Endothelial cell (in vitro differentiated cells): ENCODE measurements at places on chromosomes 7 and 10.

DNA sequence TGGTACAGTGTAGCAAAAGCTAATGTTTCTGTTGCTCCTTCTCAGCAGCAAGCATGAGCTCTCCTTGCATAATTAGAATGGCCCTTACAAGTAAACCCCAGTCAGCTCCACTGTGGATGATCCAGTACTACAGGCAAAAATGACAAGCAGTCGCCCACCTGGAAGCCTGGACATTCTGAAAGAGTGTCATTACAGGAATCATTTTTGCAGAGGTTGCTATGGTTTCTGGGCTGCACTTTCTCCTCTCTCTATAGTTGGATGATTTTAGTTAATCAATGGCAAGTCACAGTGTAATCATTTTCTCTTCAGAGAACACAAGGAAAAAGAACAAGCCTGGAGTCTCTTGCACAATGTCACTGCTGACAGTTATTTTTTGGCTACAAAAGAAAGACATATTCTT is 102.9 kb upstream of the MYO3A start:
- no peak for DNase-seq
- H3K27ac ChIP-seq, result no peak overlapping the region
- H3K4me1 ChIP-seq, result no peaks in the 10 kb centered on the region
- H3K27me3 ChIP-seq, result no peaks in the 10 kb centered on the region
- H3K36me3 ChIP-seq, result no peaks in the 10 kb centered on the region
- H3K4me3 ChIP-seq, result no peak overlapping the region

DNA sequence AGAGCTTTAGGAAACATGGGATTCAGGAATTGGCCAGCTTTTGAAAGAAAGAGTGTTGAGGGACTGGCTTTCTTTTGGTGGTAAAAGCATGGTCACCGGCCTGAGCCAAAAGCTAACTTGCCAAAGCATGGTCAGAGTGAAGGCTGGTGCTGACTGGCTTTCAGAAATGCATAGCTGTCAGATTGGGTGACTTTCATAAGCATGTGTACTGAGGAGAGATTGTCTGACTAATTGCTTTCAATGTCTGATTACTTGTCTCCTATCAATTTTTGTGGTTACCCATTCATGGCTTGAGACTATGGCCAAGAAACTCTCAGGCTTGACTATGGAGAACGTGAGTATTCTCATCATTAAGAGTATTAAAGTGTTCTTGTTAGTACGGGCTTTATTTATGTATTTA is 28.2 kb downstream of the ZNF25 start:
- peaks cover 23% of the 10 kb centered on the region for H3K36me3 ChIP-seq
- no peaks in the 10 kb centered on the region for H3K4me1 ChIP-seq
- no peak overlapping the region for H3K27ac ChIP-seq
- no peak overlapping the region for H3K4me3 ChIP-seq

- no peaks in the 10 kb centered on the region for H3K36me3 ChIP-seq
- no peaks in the 10 kb centered on the region for H3K27me3 ChIP-seq
- DNase-seq, result no peak
- no peak overlapping the region for H3K4me3 ChIP-seq
Measured at GRCh38 chr7:103879411-103879810, 110.0 kb downstream of the RELN start.

GRCh38 chr7:26127411-26127810 is 24.6 kb upstream of the NFE2L3 start:
- no peaks in the 10 kb centered on the region for H3K27me3 ChIP-seq
- no peaks in the 10 kb centered on the region for H3K4me1 ChIP-seq

- no peaks in the 10 kb centered on the region for H3K36me3 ChIP-seq
- no peak for DNase-seq
- no peaks in the 10 kb centered on the region for H3K27me3 ChIP-seq
- no peak overlapping the region for H3K27ac ChIP-seq
Measured at GRCh38 chr7:8773518-8773917, 340.1 kb downstream of the NXPH1 start.

DNA sequence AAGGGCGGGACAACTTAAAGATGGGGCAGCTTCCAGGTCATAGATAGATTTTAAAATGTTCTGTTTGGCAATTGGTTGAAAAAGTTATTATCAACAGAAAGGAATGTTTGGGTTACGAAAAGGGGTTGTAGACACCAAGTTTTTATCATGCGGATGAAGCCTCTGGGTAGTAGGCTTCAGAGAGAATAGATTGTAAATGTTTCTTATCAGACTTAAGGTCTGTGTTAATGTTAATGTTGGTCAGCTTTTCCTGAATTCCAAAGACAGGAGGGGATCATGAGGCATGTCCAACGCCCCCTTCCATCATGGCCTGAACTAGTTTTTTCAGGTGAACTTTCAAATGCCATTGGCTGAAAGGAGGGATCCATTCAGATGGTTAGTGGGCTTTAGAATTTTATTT is 84.2 kb upstream of the KIF5B start:
- H3K4me3 ChIP-seq, result no peak overlapping the region
- no peaks in the 10 kb centered on the region for H3K36me3 ChIP-seq
- H3K4me1 ChIP-seq, result peaks cover 24% of the 10 kb centered on the region
- peaks cover 7% of the 10 kb centered on the region for H3K27me3 ChIP-seq
- no peak for DNase-seq

- H3K4me3 ChIP-seq, result no peak overlapping the region
- H3K27ac ChIP-seq, result no peak overlapping the region
- peaks cover 1% of the 10 kb centered on the region for H3K4me1 ChIP-seq
- peaks cover 6% of the 10 kb centered on the region for H3K36me3 ChIP-seq
Measured at GRCh38 chr7:115014794-115015193, 92.9 kb downstream of the MDFIC start.

DNA sequence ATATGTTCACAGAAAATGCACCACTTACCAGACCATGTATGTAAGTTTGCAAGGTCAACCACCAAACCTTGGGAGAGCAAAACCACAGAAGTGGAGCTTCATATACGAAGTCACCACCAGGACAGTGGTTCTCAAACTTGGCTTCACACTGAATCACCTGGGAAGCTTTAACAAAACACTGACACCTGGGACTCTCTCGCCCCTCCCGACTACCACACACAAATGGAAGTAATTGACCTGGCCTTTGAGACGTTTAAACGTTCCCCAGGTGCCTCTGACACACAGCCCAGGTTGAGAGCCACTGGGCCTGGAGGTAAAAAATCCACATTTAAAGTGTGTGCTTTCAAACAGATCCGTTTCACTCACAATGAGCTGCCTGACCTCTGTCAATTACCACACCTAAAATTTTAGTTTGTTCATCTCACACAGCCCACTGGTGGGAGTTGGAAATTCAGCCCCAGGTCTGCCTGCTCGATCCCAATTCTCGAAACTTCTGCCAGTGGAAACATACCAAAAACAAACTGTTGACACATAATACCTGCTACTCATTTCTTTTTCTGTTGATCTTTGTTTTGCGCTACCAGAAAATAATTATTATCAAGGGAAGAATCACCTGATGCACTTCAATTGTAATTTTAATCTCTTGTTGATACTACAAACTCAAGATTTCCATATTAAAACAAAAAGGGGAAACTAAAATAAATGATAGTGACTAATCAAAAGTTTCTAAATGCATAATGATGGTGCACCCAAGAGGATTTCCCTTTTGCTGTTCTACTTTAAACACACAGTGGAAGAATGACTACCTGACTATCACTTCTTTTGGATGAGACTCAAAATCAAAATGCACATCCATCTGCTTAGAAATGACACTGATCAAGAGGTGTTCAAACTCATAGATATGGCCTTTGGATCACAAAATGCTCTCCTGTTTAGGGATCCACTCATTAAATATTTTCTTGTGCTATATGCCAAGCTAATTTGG is 26.6 kb downstream of the CDNF start:
- H3K36me3 ChIP-seq, result no peaks in the 10 kb centered on the region
- H3K27ac ChIP-seq, result no peak overlapping the region
- H3K27me3 ChIP-seq, result peaks cover 1% of the 10 kb centered on the region
- no peak overlapping the region for H3K4me3 ChIP-seq
- peaks cover 13% of the 10 kb centered on the region for H3K4me1 ChIP-seq
- DNase-seq, result no peak

DNA sequence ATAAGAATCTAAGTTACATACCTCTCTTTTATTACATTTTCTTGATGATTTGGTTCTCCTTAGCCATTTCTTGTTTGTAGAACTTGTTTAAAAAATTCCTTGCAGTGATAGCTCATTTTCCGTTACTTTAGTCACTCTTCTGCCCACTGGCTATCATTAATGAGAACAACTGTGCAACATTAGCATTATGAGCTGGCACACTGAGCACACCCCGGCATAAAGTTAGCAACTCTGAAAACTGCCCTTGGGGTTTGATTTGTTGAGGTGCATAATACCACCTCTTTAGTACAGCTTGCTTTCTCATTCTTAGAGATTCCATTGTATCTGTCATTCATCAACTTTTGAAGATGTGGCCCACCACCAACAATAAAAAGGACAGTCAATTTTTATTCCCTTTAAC is 87.6 kb upstream of the ADCY1 start:
- no peak overlapping the region for H3K27ac ChIP-seq
- H3K4me3 ChIP-seq, result no peak overlapping the region
- no peak for DNase-seq
- H3K27me3 ChIP-seq, result no peaks in the 10 kb centered on the region

GRCh38 chr10:122999347-122999746 is 9.2 kb downstream of the IKZF5 start:
- no peak overlapping the region for H3K4me3 ChIP-seq
- no peaks in the 10 kb centered on the region for H3K27me3 ChIP-seq
- H3K4me1 ChIP-seq, result peaks cover 4% of the 10 kb centered on the region
- H3K27ac ChIP-seq, result no peak overlapping the region
- no peak for DNase-seq

DNA sequence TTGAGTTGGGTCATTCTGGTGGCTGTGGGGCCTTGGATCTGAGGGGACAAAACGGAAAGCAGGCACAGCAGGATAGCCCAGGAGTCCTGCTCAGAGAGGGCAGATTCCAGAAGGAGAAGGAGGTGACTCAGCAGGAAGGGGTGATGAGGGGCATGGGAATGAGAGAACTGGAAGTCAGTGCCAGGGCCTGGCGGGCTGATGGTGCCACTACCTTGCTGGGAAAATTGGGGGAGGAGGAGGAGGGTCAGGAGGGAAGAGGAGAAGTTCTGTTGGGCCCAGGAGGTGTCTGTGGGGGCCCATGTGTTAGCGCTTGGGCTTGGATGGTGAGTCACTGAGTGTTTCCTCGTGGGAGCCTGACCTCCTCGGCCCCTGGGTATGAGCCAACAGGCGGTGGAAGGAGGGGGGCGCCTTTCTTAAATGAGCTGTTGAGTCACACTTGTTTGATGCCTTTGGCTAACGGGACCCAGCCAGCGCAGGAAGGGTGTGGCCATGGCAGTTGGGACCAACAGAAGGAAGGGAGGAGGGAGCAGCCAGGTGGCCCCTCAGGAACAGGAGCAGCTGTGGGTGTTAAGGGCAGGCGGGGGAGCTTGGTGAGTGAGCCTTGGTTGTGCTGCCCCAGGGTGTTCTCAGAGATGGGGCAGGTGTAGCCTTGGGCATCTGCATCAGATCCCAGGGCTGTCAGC is 130.0 kb upstream of the BTBD16 start:
- H3K4me1 ChIP-seq, result peaks cover 5% of the 10 kb centered on the region
- DNase-seq, result no peak
- H3K27me3 ChIP-seq, result no peaks in the 10 kb centered on the region
- H3K4me3 ChIP-seq, result no peak overlapping the region
- H3K36me3 ChIP-seq, result peaks cover 26% of the 10 kb centered on the region

DNA sequence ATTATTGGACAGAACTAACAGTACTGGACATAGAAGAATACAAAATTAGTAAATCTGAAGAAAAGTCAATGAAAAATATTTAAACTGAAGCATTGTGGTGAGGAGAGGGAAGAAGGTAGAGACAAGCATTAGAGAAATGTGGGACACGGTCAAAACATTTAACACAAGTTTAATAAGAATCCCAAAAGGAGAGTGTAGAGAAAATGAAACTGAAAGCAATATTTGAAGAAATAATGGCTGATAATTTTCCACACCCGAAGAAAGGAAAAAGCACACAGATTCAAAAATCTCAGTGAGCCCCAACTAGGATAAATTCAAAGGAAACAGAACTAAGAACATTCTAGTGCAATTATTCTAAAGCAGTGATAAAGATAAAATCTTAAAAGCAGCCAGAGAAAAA is 126.4 kb upstream of the LRRTM3 start:
- no peak for DNase-seq
- peaks cover 1% of the 10 kb centered on the region for H3K27me3 ChIP-seq
- no peak overlapping the region for H3K27ac ChIP-seq
- H3K4me3 ChIP-seq, result no peak overlapping the region
- no peaks in the 10 kb centered on the region for H3K36me3 ChIP-seq

- no peak overlapping the region for H3K4me3 ChIP-seq
- no peaks in the 10 kb centered on the region for H3K27me3 ChIP-seq
- H3K4me1 ChIP-seq, result no peaks in the 10 kb centered on the region
- no peak overlapping the region for H3K27ac ChIP-seq
Measured at GRCh38 chr7:114806590-114807162, 115.2 kb upstream of the MDFIC start.

- H3K4me1 ChIP-seq, result peaks cover 14% of the 10 kb centered on the region
- no peak for DNase-seq
- no peak overlapping the region for H3K27ac ChIP-seq
- peaks cover 5% of the 10 kb centered on the region for H3K27me3 ChIP-seq
- no peak overlapping the region for H3K4me3 ChIP-seq
- no peaks in the 10 kb centered on the region for H3K36me3 ChIP-seq
Measured at GRCh38 chr7:150311146-150311545, 12.0 kb upstream of the LRRC61 start.

DNA sequence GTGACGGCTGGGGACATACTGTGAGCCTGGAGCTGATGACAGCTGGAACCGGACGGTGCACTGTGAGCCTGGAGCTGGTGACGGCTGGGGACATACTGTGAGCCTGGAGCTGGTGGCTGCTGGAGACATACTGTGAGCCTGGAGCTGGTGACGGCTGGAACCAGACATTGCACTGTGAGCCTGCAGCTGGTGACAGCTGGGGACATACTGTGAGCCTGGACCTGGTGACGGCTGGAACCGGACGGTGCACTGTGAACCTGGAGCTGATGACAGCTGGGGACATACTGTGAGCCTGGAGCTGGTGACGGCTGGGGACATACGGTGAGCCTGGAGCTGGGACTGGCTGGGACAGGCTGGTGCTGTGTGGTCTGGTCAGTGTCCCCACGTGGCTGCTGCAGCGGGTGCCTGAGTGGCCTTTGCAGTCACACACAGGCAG is 47.9 kb downstream of the PTPRN2 start:
- H3K4me3 ChIP-seq, result no peak overlapping the region
- H3K36me3 ChIP-seq, result peaks cover 14% of the 10 kb centered on the region
- H3K27me3 ChIP-seq, result peaks cover 6% of the 10 kb centered on the region
- DNase-seq, result no peak
- no peaks in the 10 kb centered on the region for H3K4me1 ChIP-seq

GRCh38 chr7:84013616-84014240 is 180.9 kb downstream of the SEMA3A start:
- no peak overlapping the region for H3K4me3 ChIP-seq
- H3K36me3 ChIP-seq, result no peaks in the 10 kb centered on the region
- DNase-seq, result no peak
- no peaks in the 10 kb centered on the region for H3K27me3 ChIP-seq
- peaks cover 6% of the 10 kb centered on the region for H3K4me1 ChIP-seq
